ENCODE measurements at places on chromosomes 5 and 9. TPM values are rescaled to one million over a fixed set of nuclear protein-coding genes. Genes with fewer than 3 reads are reported as not detected.

- DNase-seq, result no peak
- H3K27me3 ChIP-seq, result no peaks in the 10 kb centered on the region
- no peaks in the 10 kb centered on the region for H3K4me1 ChIP-seq
Observed at GRCh38 chr5:19795218-19795617, 192.8 kb downstream of the CDH18 start.

- H3K4me3 ChIP-seq, result no peak overlapping the region
- H3K4me1 ChIP-seq, result no peaks in the 10 kb centered on the region
- H3K27ac ChIP-seq, result no peak overlapping the region
- H3K36me3 ChIP-seq, result no peaks in the 10 kb centered on the region
- H3K27me3 ChIP-seq, result no peaks in the 10 kb centered on the region
Observed at GRCh38 chr5:105503950-105504349, 1941.4 kb upstream of the NUDT12 start.

- no peaks in the 10 kb centered on the region for H3K27me3 ChIP-seq
- H3K36me3 ChIP-seq, result no peaks in the 10 kb centered on the region
- H3K27ac ChIP-seq, result no peak overlapping the region
- no peak overlapping the region for H3K4me3 ChIP-seq
Observed at GRCh38 chr9:107870927-107871680, 381.5 kb upstream of the KLF4 start.

MARCHF3 gene
- 6.5 TPM for polyA plus RNA-seq

NDUFAF2 gene
- polyA plus RNA-seq, result 39.3 TPM

DNA sequence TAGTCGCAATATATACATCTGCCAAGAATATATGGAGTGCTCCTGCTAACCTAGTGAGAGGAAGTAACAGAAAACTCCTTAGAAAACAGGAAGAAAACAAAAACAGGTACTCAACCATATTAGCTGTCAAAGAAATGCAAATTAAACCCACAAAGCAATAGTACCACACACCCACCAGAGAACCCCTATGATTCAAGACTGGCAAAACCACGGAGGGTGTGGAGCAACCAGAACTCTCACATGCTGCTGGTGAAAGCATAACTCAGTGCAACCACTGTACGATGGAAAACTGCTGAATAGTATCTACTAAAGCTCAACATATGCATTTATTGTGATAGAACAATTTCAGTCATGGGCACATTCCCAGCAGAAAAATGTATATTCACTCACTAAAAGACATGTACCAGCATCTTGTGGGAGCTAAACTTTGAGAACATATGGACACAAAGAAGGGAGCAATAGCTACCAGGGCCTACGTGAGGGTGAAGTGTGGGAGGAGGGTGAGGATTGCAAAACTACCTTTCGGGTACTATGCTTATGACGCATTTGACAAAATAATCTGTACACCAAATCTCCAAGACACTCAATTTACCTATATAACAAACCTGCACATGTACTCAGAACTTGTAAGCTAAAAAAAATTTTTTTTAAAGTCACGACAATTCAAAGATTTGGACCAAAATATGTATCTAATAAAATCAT, 34.0 kb downstream of the PTPN3 start:
- H3K4me1 ChIP-seq, result no peaks in the 10 kb centered on the region
- peaks cover 35% of the 10 kb centered on the region for H3K36me3 ChIP-seq
- no peaks in the 10 kb centered on the region for H3K27me3 ChIP-seq
- H3K4me3 ChIP-seq, result no peak overlapping the region
- no peak for DNase-seq
- H3K27ac ChIP-seq, result no peak overlapping the region

GRCh38 chr9:35563791-35564197, 41.3 kb upstream of the TESK1 start:
- H3K36me3 ChIP-seq, result peaks cover 20% of the 10 kb centered on the region
- H3K27me3 ChIP-seq, result no peaks in the 10 kb centered on the region
- H3K27ac ChIP-seq, result no peak overlapping the region
- H3K4me3 ChIP-seq, result no peak overlapping the region
- peaks cover 4% of the 10 kb centered on the region for H3K4me1 ChIP-seq

PTCH1 gene
- polyA plus RNA-seq, result 25.3 TPM

CDKN2B gene
- 21.7 TPM for polyA plus RNA-seq

CAMK4 gene
- polyA plus RNA-seq, result 10.9 TPM

- H3K4me3 ChIP-seq, result no peak overlapping the region
- H3K27ac ChIP-seq, result no peak overlapping the region
- peak; percentile 48 for DNase-seq
- peaks cover 36% of the 10 kb centered on the region for H3K4me1 ChIP-seq
Observed at GRCh38 chr5:173625673-173626504, 9.4 kb upstream of the BOD1 start.
